Stimulated activated CD8-positive, alpha-beta memory T cell treated with anti-CD3 and anti-CD28 coated beads, Interleukin-7, amount 100 ng/mL, for 1 hour (primary cell): ENCODE measurements at places on chromosomes 11 and 22.

DNA sequence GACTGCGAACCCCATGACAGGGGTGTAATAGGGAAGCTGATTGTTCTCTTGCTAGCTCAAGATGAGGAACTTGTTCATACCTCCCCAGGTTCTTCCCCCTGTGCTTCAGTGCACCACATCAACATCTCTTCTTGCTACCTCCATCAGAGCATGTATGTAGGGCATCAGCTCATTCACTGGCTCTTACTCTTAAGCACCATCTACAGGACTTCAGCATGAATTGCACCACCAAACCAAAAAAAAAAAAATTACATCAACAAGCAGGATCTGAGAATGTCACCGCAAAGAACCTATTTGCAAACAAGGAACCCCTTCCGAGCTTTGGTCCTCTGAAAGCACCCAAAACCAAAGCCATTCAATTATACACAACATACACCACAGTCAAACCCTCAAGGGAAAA lies 2226.5 kb upstream of the RAG2 start:
- DNase-seq, result no peak

DNA sequence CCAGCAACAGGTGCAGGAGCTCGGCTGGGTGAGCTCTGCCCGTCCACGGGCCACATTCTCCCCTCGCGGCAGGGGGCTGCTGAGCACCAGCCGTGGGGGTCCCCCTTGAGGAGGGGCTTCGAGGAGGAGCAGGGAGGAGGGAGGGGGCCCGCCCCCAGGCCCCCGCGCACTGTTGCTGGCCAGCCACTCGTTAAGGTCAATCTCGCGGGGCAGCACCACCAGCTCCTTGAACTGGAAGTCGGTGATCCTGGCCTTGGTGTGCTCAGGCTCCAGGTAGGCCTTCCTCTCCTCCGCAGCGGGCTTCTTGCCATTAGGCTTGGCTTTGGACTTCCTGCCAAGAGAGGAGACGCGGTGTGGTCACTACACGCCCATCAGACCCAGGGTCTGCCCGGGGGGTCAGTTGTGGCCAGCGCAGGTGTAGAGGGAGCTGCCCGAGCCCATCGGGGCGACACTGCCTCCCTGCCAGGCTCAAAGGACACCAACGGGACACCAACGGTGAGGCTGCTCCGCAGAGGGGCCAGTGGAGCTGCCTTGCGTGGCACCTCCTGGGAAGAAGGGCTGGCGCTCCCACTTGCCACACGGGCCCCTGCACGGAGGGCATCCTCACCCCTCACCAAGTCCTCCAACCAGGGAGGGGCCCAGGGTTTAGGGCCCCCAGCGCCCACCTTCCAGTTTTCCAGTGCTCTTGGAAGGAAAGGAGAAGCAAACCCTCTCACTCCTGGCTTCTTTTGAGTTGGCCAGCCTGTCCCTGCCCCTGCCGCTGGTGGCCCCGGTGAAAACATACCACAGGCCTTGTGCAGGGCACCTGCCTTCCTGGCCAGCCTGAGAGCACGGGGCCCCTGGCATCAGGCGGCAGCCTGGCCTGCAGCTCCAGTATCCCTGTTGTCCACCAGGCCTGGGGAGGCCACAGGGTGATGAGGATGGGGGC lies 5.8 kb downstream of the MOB2 start:
- no peak for DNase-seq

GRCh38 chr11:10503221-10503620 lies 37.8 kb downstream of the RNF141 start:
- DNase-seq, result no peak

GRCh38 chr11:17129003-17129402 lies 51.5 kb upstream of the RPS13 start:
- no peak for DNase-seq

DNA sequence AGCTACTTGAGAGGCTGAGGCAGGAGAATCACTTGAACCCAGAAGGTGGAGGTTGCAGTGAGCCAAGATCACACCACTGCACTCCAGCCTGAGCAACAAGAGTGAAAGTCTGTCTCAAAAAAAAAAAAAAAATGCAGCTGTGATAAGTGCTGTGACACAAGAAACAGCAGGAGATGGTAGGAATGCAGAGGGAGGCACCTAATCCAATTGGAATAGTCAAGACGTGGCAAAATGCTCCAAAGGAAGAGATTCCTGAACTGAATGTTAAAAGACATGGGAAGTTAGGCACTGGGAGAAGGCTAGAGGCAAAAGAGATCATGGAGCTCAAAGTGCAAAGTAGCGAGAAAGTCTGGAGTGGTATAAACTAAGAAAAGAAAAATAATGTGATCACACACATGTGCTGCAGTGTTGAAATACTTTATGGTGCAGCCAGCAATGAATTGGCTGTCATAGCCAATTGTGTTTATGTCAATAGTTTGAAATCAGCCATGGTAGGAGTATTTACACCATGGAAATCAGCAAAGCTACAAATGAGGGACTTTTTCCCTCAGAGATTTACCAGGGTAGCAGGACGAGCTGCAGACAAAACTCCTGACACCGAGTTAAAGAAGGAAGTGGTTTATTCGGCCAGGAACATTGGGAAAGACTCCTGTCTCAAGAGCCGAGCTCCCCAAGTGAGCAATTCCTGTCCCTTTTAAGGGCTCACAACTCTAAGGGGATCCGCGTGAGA lies 40.9 kb upstream of the LIPT2 start:
- no peak for DNase-seq

DNA sequence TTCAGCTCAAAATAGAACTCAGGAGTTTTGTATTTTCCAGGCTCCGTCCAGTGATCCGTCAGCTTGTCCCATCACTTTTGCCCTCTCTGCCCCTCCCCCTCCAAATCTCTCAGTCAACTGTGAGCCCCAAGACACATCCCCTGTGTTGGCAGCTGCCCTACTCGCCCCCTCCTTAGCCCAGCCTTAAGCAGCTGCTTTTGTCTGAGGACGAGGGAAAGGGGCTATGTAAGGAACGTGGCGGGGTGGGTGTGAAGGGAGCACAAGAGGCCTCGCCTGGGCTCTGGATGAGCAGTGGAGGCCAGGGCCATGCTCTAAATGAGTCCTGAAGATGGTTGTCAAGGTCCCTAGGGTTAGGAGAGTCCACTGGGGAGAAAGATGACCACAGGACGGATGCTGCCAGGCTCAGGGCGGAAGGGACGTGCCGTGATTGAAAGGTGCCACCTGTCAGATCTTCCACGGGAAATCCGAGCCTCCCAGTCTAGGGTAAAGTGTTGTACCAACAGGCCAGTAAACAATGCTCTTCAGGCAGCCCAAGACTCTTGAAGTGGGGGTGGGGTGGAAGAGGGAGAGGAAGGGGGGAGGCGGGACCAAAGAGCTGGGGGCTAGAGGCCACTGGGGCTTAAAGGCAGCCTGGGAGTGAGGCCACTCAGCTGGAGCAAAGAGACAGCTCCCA lies at the start of gene SMTNL1:
Gene SMTNL1 (plus strand): TSS at position 649 of the 673 bp plus-strand sequence. CDS start 5,048 bp downstream, outside the sequence.
- DNase-seq, result no peak

- DNase-seq, result no peak
Observed at GRCh38 chr11:96147186-96147585, 195.8 kb downstream of the MAML2 start.

DNA sequence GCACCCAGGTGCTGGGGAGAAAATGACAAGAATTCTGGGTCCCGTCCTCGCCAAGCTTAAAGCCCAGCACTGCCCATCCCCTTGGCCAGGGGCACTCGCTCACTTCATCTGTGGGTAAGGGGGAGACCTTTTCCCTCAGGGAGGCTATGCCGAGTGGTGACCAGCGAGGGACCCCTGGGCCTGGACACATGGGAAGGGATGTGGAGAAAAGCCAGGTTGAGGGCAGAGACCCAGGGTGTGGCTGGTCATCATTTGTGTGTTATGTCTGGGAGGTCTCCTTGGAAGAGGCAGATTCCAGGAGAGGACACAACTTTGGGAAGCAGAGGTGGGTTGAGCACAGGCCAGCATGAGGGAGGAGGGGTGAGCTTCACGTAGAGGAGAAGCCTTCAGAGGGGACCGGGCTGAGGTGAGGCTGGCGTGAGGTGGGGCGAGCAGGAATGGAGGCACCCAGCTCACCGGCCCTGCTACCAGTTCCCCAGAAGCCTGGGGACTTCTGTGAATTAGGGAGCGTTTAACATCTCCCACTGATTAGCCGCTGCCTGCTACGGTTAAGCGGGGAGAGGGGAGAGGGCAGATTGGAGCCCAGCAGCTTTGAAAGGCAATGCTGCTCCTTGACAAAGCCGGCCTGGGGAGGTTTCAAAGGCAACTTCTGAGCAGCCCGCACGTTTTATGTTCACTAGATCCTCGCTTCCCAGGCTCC lies 25.8 kb upstream of the NECTIN1 start:
- no peak for DNase-seq

GRCh38 chr11:119659971-119660723 lies 68.9 kb downstream of the NECTIN1 start:
- DNase-seq, result no peak

DNA sequence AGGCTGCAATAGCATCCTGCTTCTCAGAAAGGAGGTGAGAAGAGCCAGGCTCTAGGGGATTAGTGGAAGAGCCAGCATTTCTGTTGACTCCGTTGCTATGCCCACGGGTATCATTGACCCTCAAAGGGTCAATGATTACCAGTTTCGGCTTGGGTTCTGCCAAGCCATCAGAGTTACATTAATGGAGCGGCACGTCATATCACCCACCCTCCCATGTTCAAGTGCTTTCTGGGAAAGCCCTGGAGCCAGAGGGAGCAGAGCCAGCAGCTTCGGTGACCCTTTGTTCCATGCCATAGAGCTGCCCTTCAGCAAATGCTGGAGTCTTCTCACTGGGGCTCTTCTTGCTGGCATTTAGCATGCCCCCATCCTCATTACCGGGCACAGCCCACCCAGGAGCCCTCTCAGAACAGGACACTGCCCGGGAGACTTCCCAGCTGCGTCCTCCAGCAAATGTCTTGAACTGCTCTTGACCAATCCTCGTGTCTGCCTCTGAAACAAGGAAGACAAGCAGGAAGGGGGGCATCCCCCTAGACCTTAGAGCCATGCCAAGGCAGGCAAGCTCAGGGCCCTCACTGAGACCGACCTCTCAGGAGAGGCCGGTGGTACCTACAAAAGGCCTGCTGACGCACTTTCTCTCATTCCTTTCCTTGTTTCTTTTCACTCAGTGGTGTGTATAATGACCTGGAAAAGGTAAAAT lies 14.6 kb downstream of the KCNJ1 start:
- no peak for DNase-seq

DNA sequence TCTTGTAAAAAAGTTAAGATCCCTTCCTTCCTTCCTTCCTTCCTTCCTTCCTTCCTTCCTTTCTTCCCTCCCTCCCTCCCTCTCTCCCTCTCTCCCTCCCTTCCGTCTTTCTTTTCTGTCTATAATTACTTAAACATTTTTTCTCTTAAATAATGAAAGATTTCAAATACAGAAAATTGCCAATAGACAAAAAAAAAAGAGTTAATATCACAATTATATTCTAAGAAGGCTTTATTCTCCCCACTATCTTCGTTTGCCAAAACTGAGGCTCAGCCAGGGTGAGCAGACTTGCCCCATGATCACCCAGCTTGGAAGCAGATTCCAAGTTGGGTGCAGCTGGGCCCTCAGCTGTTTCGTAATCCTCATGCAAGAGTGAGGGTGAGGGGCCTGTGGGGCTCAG lies 327 bp upstream of the CACNA1I start:
- DNase-seq, result no peak

- no peak for DNase-seq
Observed at GRCh38 chr22:45094825-45095224, 68.9 kb upstream of the NUP50 start.

- no peak for DNase-seq
Observed at GRCh38 chr11:8068605-8069221, 12.3 kb upstream of the TUB start.

- no peak for DNase-seq
Observed at GRCh38 chr11:75632450-75632849, 36.4 kb downstream of the MAP6 start.

DNA sequence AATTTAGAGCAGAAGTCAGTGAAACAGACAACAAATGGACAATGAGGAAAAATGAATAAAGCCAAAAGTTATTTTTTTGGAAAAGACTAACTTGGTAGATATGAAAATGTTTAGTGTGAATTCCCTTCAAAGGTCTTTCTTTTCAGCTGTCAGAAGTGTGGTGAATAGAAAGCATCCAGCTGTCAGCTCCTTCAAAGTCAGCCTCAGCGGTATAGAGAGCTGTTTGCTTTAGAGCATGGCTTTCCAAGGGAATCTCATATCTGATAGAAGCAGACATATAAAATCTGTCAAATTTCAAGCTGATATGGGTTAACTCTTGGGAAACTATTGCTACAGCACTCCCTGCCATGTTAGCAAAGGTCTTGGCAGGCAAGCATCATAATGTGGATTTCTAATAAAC lies 309.3 kb downstream of the CASP12 start:
- DNase-seq, result no peak

- DNase-seq, result no peak
Observed at GRCh38 chr22:20508815-20509271, 1.4 kb downstream of the MED15 start.

GRCh38 chr11:63783925-63784592 lies 15.5 kb upstream of the ZFTA start:
- no peak for DNase-seq

DNA sequence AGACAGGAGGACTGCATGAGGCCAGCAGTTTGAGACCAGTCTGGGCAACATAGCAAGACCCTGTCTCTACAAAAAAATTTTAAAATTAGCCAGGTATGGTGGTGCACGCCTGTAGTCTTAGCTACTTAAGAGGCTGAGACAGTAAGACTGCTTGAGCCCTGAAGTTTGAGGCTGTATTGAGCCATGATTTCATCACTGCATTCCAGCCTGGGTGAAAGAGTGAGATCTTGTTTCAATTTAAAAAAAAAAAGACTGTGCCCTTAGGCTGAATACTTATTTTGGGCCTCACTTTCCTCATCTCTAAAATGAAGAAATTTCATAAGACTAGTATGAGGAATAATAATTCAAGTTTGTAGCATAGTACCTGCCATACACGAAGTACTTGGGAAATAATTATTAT lies 6.9 kb downstream of the AQP11 start:
- no peak for DNase-seq

DNA sequence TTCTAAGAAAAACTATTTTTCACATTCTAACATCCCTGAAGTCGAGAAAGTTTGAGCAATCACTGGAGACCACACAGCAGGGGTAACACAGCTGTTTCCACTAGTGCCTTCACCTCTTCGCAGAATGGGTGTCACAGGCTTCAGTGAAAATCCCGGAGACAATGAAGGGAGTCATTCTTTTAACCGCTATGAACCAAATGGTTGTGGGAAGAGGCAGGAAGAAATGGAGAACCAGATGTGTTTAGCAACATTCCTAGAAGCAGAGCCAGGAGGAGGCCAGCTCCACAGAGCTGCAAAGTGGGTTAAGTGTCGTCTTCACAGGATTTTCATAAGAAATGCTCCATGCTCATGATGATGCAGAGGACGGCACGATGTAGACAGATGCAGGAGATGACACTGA lies 221.1 kb downstream of the LARGE1 start:
- DNase-seq, result no peak

- no peak for DNase-seq
Observed at GRCh38 chr11:33670250-33671011, 30.2 kb downstream of the C11orf91 start.

GRCh38 chr11:1146365-1146764 lies 11.4 kb upstream of the MUC5AC start:
- DNase-seq, result no peak

GRCh38 chr11:75465701-75466531 lies 32.9 kb upstream of the KLHL35 start:
- DNase-seq, result no peak

- DNase-seq, result no peak
Observed at GRCh38 chr22:26559961-26560575, 29.9 kb downstream of the TPST2 start.
